ENCODE measurements at places on chromosomes 1 and 21. TPM values are rescaled to one million over a fixed set of nuclear protein-coding genes. Genes with fewer than 3 reads are reported as not detected.

The OR2L5 gene
- not detected for total RNA-seq

The ACAP3 gene
- 34.7 TPM for total RNA-seq

The DENND2C gene
- 1.3 TPM for total RNA-seq

The FMO3 gene
- total RNA-seq = 76.3 TPM

The OR2AK2 gene
- not detected for total RNA-seq

Measured in fibroblast of lung (primary cell).